ENCODE measurements at places on chromosomes 2 and 18.

DNA sequence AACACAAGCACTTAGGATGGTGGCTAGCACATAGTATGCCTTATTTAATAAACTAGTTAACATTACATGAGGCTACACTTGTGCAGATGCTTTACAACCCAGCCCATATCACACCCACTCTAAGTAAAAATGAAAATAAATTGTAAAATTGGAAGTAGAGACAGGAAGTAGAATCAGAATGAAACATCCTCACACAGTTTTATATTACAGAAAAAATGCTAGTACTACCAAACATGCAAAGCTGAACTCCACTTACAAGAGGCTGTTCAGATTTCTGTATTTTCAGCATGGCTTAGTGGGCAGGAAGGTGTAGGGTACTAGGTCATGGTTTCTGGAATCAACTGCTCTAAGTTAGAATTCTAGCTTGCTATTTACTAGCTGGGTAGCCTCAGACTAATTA, 18.2 kb upstream of the CRIM1 start:
- no peak for DNase-seq

DNA sequence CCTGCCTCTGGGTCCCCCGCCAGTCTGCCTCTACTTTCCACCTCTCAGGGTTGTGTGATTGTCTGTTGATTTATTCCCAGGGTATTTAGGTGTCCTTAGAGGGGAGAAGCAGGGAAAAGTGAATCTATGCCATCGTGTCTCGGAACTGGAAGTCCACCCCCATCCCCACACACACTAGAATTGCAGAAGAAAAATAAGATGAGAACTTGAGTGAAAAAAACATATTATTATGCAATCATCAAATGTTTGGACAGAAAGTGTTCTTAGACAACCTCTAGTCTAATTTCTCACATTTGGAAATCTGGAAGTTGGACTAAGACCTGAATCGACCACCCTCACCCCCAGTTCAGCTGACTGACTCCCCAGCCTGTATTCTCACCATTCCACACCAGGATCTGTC, 14.1 kb upstream of the CASP8 start:
- no peak for DNase-seq

DNA sequence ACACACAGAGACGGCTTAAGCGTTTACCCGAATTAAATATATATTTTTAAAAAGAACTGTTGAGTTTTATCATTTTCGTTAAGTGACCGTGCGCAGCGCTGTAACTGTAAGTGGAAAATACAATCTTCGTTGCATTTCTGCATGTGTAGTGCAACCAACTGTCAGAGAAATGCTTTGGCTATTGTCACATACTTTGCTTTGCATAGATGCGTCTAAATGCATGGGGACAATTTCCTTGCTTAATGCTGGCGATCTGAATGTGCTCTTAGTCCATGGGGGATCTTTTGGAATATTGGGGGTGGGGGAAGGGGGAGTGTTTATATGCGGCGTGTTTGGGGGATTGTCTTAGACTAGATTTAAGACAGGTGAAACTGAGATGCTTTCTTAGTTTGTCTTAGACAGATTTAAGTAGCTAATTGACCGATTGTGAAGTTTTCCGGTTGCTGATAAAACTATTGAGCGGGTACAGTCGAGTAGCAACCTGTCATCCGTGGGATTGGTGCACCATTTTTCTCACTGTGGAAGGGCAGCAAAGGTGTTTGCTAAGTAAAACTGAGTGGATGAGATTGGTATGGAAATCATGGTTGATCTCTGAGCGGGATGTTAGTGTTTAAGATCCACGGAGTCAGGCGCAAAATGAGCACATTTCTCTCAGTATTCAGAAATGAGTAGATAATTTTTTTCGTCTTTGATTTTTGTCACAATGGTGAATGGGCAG, 476 bp downstream of the VSNL1 start:
- no peak for DNase-seq

DNA sequence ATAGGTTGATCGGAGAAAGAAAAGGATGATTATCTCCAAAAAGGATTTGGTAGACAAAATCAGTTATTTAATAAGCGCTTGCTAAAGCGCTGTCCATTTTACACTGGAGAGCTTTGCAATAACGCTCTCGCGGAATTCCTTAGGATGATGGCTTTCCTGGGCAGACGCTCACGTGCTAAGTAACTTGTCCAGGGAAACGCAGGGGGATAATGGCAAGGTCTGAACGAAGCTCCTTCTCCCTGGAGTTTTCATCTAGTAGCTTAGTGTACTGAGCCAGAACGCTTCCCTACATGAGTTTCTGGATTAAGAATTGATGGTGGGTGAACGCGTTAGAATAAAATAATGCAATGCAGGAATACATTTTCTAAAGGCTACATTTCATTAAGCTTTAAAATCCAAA, 739.5 kb upstream of the SALL3 start:
- DNase-seq = no peak

DNA sequence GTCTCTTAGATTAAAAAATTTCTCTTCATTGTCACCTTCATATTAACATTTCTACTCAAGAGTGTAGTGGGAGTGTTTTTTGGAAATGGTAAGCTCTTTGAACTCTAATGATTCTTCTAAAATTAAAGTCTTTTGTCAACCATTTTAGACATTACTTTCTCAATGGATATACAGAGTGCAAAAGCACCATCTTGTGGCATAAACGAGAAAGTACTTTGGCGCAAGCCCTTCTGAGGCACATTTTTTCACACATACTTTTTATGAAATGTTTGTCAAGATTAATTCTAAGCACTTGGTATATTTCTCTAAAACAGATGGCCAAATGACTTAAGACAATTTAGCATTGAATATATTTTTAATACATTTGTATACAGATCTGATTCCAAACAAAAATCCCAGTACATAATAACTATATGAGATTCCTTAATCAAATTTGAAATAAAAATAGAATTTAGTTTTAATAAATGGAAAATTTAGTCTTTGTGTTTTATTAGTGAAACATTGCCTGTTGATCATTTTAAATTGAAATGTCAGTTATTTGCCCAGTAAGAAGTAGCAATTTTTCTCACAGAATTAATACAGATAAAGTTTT, 63.3 kb upstream of the GALNT5 start:
- no peak for DNase-seq

- no peak for DNase-seq
Observed at GRCh38 chr2:200101922-200102321, 146.5 kb downstream of the MAIP1 start.

DNA sequence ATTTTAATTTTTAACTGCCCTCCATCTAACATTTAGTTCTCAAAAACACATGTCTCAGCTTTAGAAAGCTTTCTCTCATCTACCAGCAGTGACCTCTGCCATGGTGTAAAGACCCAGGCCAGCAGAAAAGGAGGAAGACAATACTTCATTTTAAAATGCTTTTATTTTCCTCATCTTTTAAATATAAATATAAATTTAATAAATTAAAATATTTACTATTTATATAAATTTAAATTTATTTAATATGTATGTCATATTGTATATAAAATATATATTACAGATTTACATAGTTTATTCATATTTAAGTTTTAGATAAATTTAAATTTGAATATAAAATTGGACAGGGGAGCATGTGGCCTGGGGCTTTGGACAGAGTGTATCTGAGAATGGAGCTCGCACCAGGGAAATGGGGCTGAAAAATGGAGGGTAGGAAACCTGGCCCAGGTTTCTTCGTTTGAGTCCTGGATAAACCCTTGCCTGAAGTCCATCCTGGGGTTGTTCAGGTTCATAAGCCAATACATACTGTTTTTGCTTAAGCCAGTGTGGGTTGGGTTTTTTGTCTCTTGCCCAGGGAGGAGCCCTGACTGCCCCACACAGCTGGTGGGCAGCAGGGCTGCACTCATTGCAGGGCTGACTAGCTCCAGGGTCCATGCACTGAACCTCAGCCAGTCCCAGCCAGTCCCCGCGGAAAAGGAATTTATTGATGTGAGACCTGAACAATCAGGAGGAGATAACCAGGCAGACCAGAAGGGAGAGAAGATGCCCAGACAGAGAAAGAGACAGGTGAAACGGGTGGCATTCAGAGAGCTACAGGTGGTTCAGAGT, 77.3 kb upstream of the LAPTM4A start:
- DNase-seq = no peak

DNA sequence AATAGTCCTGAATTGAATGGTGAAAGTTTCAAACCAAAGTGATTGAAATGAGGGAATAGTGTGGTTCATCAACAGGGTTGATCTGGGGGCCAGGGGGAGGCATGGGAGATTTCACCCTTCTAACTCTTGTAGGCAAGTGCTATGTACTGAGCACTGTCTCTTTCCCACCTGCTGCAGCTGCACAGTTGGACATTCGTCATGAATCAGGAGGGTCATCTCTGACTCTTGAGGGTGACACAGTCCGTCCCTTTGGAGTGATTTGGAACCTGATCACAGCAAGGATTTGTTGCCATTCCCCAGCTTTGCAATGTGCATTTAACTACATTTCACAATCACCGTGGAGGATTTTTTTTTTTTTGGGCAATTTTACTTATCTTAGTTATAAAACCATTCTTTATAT, 224.6 kb downstream of the PHLPP1 start:
- no peak for DNase-seq

- DNase-seq = no peak
Observed at GRCh38 chr2:97740590-97741182, 27.3 kb downstream of the ZAP70 start.

DNA sequence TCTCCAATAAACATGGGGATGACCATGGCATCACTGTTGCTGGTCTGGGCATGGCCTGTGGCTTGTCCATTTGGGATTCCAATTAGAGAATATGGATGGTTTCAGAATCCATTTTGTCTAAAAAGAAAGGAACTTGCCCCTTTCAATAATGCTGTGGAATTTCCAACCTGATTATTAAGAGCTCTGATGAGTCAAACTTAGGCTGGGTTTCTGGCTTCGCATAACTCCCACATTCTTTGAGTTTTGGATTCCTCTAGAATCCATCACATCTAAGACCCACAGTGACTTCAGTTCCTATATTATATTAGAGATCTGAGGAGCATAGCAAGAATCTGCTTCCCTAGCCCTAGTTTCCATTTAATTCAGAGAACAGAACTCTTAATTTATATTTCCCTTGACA, 531.5 kb downstream of the TNS1 start:
- no peak for DNase-seq

DNA sequence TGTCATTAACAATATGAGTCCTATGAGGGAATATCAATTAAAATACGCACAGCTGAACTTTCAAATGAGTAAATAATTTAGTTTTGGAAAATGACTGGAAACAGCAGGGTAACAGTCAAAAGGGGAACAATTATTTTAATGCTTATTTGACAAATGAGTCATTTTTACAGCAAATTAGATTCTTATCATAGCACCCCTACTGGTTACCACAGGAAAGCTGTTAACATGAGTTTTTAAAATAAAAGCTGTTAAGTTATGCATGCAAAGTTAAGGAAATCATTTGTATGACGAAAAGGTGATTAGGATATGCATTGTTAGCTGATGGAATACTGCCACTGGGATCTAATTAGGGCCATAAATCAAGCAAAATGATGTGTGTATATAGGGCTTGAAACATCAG, 435.1 kb upstream of the MEIS1 start:
- DNase-seq = no peak

GRCh38 chr2:27023740-27024139, 9.0 kb upstream of the TMEM214 start:
- DNase-seq = no peak

GRCh38 chr2:167675906-167676305, 571.5 kb downstream of the STK39 start:
- DNase-seq = no peak

GRCh38 chr2:120647487-120647886, 88.2 kb upstream of the GLI2 start:
- DNase-seq = no peak

- no peak for DNase-seq
Observed at GRCh38 chr2:149307014-149307413, 23.4 kb upstream of the LYPD6 start.

DNA sequence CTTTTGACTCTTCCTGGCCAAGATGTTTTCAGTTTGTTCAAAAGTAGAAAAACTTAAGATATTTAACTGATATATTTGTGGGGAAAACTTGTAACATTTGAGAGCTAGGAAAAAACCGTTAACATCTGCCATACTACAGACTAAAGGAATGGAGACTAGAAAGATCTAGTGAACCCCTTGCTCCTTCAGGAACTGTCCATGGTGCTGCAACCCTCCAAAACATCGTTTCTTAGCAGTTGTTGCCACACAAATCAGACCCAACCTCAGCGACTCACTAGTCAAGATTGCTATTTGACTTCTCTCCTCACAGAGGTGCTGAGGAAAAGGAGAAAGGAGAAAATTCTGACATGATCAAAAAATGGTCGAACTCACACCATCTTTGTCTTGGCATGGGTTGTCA, 393.8 kb upstream of the LYPD1 start:
- DNase-seq = no peak

DNA sequence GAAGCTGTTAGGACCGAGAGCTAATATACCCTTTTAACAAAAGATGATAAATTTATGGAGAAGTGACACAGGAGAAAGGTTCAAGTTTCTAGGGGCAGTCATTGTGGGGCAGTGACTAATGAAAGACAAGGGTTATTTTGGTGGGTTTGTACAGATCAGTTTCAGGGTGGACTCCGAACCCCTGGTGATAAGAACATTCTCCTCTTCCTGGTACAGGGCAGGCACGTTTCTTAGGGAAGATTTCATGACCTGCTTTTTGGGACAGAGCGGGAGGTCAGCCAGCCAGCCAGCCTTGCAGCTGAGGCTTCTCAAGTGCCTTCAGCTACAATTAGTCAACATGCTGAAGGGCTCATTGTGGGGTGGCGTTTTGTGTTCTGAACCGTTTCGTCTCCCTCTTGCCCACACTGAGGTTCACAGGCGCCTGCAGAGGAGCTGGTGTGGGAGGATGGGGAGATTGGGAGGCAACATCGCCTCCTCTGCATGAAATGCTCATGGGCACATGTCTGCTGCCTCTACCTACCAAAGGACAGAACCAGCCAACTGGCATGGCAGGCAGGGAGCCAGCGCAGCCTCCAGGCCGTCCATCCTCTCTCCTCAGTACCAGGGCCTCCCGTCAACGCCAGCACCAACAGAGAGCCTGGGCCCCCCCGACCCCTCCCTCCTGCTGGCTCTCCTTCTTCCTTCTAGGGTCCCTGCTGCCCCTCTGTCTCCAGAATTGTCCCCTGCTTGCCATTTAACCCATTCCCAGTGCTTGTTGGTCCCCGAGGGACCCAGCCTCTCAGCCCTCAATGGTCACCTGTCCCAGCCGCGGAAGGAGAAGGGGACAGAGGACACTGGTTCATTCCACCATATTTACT, 9.6 kb downstream of the CHMP1B start:
- DNase-seq = no peak

- no peak for DNase-seq
Observed at GRCh38 chr2:152241948-152242729, 66.6 kb upstream of the STAM2 start.

DNA sequence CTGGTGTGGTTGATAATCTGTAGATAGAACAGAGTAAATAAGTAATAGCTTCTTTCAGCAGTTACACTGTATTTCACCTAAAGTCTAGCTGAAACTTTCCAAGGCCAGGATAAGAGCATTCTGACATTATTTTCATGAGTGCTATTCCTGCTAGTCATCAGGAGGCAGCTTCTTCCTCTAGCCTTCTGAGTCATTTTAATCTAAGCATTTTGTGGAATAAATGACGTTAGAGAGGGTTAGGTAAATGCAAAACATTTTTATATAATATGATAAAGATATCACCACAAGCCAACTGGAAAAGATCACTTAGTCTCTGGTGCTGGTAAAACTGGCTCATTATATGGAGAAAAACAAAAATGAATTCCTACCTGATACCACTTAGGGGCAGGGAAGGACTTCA, 138.5 kb downstream of the MEP1B start:
- DNase-seq = no peak

GRCh38 chr18:3281456-3282400, 19.8 kb downstream of the MYL12B start:
- DNase-seq = no peak
